M059J (cell line): ENCODE measurements at places on chromosomes 6 and 20. TPM values are rescaled to one million over a fixed set of nuclear protein-coding genes. Genes with fewer than 3 reads are reported as not detected.
A peak's percentile ranks its signal among the peaks of the same experiment; 100 is the strongest.

Gene STX11
- total RNA-seq = 0.67 and 0.71 TPM in 2 replicates

Gene WFDC12
- not detected in 2 replicates for total RNA-seq

Gene SLC22A7
- not detected in 2 replicates for total RNA-seq

Gene MACROD2
- 0.44 and 1.8 TPM in 2 replicates for total RNA-seq

Gene GPR63
- total RNA-seq = not detected in 2 replicates

Gene PAX1
- total RNA-seq = not detected in 2 replicates

GRCh38 chr6:111791415-111791814 lies 81.8 kb downstream of the FYN start:
- peak; percentile 81 for DNase-seq

- DNase-seq = no peak
Observed at GRCh38 chr6:167455371-167455770, 130.5 kb downstream of the TTLL2 start.

DNA sequence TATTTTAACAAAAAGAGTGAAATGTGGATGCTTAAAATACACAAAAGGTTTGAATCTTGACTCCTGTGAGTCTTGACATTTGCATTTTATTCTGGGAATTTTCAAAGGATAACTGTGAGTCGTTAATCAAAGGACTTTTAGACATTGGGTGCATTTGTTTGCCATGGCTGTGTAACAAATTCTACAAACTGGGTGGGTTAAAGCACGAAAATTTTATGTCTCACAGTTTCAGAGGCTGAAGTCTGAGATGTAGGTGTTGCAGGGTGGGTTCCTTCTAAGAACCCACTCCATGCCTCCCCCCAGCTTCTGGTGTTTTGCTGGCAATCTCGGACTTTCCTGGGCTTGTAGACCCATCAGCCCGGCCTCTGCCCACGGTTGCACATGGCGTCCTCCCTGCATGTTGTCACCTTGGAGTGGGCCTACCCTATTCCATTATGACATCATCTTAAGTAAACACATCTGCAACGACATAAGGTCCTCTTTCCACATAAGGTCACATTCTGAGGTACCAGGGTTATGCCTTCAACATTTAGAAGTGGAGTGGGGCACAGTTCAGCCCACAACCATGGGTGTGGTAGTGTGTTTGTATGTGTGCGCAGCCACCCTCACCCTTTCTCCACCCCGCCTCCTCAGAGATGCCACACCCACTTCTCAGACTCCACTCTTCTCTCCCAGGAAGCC lies 113.1 kb downstream of the FOXA2 start:
- DNase-seq = peak; percentile 6

DNA sequence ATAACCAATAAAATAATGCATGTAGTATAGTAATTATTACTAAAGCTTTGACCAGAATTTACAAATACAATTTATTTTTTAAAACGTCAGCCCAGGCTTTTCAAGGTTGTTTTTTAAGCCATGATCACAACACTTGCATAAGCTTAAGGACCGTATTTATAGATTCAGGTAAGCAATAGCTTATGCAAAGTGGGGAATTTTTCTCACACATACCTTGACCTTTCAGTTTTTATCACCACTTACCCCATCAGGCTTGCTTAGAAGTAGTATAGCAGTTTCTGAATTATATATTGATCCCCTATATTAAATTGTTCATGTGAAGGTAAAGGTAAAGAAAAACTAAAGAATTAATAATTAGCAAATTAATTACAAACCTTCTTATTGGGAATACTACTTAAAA lies 232.3 kb upstream of the FKBP1C start:
- no peak for DNase-seq

DNA sequence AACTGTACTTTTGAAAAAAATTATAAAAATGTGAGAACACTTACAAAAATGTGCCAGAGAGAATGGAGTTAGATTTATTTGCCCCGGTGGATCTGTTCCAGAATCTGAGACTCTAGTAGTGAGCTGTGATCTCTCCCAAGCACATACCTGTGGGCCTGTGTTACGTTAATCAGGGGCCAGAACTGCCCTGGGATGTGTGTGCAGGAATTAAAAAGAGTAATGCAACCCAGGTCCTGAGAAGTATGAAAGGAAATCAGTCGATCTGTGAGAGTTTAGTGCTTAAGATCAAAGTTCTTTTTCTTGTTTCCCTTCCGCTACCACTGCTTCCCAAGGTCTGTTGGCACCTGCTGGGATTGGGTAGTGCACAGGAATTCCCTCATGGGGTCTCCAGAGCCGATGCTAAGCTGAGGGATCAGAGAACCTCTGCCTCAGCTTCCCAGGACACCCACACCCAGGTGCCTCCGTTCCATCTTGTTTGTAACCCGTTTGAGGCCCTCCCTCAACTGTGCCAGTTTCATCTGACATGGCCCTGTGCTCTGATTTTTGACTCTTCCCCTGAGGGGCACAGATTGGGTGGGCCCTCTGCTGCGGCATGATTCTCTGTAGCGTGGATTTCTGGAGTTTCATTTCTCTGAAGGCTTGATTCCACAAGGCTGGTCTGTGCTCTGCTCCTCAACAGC lies 87.7 kb downstream of the RREB1 start:
- no peak for DNase-seq

DNA sequence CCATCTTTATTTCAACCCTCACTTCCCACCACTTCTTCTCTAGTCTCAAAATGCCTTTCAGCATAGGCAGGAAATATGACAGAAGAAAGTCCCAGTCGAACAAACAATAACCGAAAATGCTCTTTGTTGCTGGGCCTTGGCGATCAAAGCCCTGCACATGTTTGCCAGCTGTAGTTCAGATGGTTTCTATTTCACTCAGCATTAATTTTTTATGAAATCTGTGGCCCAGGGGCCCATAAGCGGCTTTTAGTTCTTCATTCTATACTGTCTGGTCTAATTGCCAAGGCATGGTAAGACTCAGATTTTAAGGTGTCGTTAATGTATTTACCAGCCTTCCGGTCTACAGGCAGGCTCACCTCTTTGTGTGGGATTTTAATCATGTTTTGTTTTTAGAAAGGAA lies 10.9 kb upstream of the F13A1 start:
- DNase-seq = no peak

DNA sequence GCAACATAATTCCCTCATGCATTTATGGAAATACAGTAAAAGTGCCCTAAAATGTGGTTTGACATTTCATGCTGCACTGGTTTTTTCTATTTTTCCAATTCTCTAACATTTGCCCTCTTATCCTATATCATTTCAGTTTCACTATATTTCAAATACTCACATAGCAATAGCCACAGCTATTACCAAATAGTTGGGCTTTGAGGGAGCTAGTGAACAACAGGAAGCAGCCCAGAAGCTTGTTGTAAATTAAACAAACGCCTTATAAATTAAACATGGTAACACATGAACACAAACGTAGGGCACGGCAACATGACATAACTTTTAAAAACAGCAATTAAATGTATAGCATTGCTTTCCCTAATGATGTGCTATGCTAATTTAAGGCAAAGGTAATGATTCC lies 469.0 kb downstream of the CDC5L start:
- DNase-seq = peak; percentile 9

- no peak for DNase-seq
Observed at GRCh38 chr20:41178495-41178894, 41.2 kb downstream of the PLCG1 start.

GRCh38 chr6:37539171-37540028 lies 39.7 kb upstream of the CCDC167 start:
- DNase-seq = no peak

DNA sequence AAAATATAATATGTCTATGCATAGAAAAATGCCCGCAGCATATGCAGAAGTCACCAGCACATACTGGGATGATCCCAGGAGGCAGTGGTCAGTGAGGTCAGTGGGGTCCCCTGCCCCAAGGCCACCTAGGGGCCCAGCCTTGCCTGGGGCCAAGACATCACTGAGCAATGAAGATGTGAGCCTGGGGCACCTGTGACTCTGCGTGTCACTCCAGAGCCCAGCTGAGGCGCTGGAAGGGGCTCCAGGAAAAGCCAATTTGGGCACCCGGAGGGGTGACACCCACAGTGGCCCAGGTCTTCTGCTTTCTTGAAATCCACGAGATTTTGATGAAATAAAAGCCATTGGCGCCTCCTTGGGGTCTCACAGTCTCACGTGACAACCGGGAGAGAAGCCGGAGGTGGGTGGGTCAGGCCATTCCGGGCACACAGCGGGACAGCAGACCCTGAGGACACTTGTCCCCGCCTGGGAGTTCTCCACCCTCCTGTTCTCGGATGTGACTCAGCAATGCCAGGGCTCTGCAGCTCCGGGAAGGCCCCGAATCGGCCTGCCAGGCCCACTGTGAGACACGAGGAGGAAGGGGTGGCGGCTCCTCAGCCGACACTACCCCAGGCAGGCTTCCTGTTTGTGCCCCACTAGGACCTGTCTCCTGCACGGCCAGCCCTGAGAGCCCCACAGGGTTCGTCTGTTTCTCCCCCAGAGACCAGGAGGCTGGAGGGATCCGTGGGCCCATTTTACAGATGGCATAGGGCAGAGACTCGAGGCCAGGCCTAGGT lies 24.4 kb upstream of the SLCO4A1 start:
- DNase-seq = peak; percentile 79

DNA sequence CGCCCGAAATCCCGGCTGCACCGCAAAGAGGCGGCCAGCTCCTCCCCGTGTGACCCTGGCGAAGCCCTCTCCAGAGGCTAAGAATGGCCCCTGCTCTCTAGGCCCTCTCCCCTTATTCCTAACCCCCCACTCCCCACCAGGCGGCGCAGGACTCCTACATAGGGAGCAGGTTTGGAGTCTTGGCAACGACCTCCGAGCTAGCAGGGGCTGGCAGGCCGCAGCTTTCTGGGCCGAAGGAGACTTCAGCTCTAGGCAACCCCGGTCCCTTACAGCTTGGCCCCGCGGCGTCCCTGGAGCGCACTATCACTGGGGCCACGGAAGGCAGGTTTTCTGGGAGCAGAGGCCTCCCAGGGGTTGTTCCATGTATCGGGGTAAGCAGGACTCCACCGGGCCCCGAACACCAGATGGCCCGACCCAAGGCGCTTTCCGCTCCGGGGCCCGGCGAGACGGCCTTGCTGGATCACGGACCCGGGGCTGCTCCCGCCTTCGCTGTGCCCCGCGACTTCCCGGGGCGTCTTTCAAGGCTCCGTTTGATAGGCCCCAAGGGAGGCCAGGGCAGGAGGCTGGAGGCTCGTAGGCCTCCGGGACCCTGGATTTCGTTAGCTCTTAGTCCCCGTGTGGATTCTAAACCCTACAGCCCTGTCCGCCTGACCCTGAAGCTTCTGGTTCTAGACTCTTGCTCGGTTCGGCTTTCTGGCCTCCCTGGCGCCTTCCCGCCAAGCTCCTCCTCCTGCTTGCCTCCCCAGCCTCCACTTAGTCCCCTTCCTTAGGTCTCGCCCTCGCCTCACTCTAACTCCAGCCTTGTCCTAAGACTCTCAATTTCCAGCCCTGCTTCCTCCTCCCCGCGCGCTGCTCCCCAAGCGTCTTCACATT lies 1.9 kb downstream of the SLC32A1 start:
- DNase-seq = peak; percentile 62

DNA sequence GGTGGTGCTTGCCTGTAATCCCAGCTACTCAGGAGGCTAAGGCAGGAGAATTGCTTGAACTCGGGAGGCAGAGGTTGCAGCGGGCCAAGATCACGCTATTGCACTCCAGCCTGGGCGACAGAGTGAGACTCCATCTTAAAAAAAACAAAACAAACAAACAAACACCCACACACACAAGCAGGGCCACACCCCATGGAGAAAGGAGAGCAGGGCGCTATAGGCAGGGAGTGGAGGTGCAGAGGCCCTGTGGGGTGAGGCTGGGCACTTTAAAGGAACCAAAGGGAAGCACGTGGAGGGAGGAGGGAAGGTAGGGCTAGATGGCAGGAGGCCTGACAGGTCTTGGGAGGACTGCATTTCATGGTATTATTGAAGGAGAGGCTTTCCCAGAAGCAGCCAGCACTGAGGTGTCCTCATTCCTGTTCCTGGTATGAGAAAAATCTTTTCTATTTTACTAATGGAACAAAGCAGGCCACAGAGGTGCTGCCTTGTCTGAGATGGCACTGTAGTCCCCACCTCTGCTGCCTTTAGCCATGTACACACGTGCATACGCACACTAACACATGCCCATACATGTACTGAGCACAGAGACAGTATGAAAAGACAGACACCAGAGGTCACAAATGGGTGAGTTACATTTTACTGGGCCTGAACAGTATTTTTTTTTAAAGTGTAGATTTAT lies 44.0 kb downstream of the BCAS4 start:
- DNase-seq = no peak

GRCh38 chr20:37714978-37715672 lies 21.3 kb downstream of the CTNNBL1 start:
- DNase-seq = peak; percentile 58

DNA sequence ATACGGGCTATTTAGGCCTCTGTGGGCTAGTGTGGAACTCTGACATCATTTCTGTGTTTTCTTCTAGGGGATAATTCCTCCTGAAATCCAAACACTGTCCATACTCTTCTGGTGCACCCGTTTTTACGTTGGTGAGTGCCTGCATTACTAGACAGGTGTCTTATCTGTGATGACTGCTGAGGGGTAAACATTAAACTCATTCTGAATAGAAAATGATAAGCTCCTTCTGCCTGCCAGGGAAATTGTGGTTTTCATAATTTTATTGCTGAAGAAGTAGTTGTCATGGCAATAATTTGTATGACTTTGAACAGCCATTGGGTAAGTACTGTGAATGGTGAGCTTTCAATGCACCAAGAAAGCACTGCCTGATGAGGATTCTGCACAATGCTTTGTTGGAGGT lies 705.6 kb downstream of the UTRN start:
- DNase-seq = no peak

DNA sequence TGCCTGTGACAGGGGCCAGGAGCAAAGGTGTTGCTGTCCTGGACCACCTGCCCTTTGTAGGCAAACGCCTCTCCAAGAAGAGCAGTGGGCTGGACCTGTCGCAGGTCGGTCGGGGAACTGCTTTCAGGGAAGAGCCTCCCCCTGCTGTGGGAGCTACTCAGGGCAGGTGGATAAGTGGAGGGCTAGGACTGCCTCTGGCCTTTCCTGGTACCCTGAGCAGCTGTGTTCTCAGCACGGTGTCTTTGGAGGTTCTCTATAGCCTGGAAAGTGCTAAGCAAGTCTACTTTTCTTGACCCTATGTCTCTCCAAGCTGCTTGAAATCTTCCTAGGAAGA lies 35.0 kb downstream of the BPIFB1 start:
- no peak for DNase-seq

DNA sequence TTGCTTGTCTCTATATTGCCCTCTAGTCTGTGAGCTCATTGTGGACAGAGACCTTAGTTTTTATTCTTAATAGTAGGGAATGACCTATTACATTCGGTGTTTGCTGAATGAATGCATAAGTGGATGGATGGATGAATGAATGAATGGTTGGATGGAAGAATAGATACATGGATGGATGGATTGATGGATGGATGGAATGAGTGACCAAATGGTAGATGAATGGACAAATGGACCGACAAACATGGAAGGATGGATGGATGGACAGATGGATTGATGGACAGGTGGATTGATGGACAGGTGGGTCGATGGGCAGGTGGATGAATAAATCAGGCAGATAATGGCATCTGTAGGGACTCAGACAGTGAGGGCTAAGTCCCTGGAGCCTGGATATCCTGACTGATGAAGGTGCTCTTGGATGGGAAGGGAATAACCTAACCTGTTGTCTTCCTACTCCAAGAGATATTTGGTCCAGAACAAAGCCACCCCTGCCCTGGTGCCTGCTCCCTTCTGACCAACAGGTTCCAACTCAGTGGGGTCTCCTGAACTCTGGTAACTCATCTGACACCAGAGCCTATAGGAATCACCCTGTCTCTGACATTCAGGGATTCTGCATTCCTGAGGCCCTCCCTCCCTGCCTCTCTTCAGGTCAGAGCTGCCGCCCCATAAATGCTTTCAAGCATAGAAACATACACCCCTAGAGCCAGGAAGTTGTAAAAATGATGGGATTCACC lies 9.6 kb upstream of the CCN5 start:
- no peak for DNase-seq
